ENCODE measurements at places on chromosomes 11 and 22.

GRCh38 chr22:29129808-29130140 lies 56.9 kb downstream of the KREMEN1 start:
- DNase-seq = no peak

GRCh38 chr11:85918910-85919794 lies 64.0 kb downstream of the CCDC83 start:
- no peak for DNase-seq

- DNase-seq = no peak
Measured at GRCh38 chr22:23419931-23420330, 160.2 kb downstream of the IGLL1 start.

- peak; percentile 89 for DNase-seq
Measured at GRCh38 chr11:12170984-12171383, 60.6 kb downstream of the MICAL2 start.

DNA sequence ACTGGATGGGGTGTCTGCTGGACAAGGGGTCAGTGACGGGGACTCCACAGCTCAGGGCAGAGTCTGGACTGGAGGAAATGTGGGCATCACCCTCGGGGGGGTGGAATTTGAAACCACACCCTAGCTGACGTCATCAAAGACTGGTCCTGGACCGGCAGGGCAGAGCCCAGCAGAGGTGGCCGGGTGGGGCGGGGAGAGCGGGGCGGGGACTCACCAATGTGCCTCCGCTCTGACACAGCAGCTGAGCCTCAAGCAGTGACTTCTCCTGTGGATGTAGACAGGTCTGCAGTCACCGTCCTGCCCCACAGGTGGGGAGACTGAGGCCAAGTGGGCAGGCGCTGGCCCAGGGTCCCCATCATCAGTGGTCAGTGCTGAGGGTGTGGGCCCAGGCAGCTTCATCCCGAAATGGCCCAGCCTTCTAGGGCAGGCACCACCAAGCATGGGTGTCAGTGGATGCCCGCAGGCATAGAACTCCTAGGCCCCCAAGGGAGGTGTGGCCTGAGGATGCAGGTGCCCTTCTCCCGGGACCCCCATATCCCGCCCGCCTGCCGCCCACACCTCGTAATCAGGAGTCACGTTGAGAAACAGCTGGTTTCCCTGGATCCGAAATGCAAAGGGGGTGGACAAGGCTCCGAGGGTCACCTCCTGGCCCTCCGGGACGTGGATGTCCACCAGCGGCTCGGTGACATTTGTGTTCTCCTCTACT lies 603 bp downstream of the CDHR5 start:
- DNase-seq = peak; percentile 30

- DNase-seq = no peak
Measured at GRCh38 chr11:120200677-120201076, 10.2 kb upstream of the OAF start.

GRCh38 chr22:32622004-32622743 lies 147.6 kb downstream of the FBXO7 start:
- peak; percentile 99 for DNase-seq

- DNase-seq = no peak
Measured at GRCh38 chr11:30510750-30511149, 75.4 kb downstream of the MPPED2 start.

- no peak for DNase-seq
Measured at GRCh38 chr11:35785287-35786167, 123.0 kb downstream of the TRIM44 start.

GRCh38 chr11:43555186-43555585 lies 125.4 kb upstream of the HSD17B12 start:
- DNase-seq = no peak

- DNase-seq = no peak
Measured at GRCh38 chr11:47396049-47396320, 12.4 kb upstream of the SLC39A13 start.

DNA sequence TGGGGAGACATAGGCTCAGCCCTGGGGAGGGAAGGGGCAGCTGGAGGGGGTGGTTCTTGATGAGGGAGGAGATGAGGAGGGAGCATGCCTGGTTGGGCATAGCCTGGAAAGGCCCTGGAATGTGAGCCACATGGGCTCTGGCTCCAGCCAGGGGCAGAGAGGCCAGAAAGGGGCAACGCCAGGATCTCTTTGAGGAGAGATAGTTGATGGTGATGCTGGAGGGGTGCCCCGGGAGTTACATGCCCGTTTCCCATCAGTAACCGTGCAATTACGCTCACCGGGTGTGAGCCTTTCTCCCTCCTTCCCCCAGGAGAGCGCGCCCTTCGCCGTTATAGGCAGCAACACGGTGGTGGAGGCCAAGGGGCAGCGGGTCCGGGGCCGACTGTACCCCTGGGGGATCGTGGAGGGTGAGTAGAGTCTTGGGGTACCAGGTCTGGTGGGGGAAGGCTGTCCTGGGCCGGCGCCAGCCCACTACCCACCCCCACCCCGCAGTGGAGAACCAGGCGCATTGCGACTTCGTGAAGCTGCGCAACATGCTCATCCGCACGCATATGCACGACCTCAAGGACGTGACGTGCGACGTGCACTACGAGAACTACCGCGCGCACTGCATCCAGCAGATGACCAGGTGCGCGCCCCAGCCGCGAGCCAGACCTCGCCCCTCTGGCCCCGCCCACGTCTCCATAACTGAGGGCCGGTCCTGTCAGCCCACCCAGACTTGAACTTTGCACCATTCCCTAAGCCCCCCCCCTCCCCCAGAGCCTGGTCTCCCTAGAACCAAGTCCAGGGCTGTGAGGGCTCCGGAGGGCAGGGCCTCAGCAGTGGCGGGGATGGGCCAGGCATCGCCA lies 1.8 kb upstream of the GP1BB start:
- no peak for DNase-seq

DNA sequence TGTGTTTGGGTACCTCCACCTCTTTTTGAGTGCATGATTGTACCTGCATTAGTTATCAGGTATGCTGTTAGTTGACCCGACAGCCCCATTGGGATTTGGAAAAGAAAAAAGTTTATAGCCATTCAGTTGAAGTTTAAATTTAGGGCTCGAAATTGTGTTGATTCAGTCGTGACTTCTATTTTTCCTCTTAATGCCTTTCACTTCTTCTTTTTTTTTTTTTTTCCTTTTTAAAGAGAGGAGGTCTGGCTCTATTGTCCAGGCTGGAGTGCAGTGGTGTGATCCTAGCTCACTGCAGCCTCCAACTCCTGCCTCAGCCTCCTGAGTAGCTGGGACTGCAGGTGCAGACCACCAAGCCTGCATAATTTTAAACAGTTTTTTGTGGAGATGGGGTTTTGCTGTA lies 2.3 kb downstream of the STT3A start:
- no peak for DNase-seq

GRCh38 chr11:70247710-70248072 lies 22.8 kb upstream of the PPFIA1 start:
- DNase-seq = no peak

GRCh38 chr11:115366826-115367225 lies 137.4 kb downstream of the CADM1 start:
- no peak for DNase-seq

- peak; percentile 38 for DNase-seq
Measured at GRCh38 chr11:75931124-75931523, 116.1 kb downstream of the UVRAG start.

DNA sequence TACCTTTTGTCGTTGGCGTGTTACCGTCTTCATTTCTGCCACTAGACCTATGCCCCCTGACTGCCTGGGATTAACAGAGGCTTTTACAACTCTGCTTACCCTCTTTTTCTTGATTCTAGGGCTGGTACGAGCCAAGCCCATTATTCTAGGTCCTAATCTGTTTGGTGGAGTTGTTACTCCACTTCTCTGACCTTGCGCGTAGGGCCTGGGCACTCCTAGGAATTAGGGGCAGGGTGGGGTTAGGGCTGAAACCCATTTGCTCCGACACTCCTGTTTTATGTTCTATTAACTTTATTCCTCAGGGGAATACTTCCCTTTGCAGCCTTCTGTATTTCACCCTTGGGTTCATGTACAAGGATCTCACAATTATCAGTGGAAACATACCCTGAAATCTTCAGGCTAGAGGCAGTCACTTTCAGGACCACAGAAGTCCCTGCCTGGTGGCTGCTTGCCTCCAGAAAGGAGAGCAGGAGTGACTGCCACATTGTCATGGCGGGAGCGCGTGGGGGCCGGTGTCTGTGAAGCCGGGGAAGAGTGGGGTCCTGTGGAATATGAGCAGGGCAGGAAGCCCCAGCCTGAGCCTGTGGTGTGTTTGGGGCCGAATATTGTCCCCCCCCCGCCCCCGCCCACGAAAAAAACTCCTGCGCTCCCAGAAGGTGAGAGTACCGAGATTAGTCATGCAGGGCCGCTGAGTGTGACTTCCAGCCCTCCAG lies 731 bp upstream of the SLC37A2 start:
- DNase-seq = no peak

DNA sequence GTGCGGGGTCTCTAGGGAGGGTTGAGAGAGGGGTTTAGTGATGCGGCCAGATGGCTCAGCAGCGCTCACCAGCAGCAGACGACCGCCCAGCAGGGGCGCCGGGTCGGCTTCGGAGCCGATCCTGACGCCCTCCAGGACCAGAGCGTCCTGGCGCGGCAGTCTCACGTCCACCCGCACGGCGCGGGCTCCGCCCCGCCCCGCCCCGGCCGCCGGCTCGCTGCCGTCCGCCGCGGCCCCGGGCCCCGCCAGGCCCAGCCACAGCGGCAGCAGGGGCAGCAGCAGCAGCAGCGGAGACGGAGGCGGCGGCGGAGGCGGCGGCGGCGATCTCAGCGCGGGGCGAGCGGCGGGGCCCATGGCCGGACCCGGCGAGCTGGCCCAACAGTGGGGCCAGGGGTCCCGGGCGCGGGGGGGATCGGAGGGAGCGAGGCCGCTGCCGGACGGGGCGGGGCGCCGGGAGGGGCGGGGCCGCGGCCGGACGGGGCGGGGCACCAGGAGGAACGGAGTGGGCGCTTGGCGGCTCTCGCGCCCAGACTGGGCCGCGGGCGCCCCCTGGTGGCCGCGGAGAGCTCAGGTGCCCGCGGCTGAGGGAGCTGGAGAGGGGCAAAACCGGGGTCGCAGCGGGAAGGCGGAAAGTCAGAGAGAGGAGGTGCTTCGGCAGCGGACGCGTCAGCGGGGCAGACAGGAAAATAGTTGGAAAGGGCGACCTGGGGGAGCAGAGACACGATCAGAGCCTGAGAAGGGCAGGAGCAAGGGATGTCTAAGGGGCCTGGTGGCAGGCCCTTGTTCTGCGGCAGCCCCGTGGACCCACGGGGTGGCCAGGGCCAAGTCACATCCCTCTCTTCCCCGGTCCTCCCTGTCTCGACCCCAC lies at the start of gene RNF215:
RNF215 (minus strand) TSS at position 452 of the 868 bp plus-strand sequence; CDS start at position 354, 98 bp downstream.
- peak; percentile 74 for DNase-seq

DNA sequence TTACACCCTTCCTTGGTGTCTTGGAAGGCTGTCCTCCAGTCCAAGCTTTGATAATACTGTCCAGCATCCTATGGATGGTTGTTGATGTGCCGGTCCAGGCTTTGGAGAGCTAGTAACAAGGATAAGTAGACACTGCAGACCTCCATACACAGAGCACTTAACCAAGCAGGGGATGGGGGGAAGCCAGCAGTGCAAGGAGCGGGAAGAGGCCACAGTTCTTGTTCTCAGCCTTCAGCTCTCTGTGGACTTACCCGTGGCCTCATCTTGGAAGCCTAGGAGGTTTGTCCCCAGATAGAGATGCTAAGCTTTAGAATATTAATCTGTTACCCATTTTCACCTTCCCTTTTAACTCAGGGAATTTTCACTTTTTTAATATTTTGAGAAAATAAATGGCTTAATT lies 30.9 kb upstream of the ZC3H12C start:
- DNase-seq = no peak

DNA sequence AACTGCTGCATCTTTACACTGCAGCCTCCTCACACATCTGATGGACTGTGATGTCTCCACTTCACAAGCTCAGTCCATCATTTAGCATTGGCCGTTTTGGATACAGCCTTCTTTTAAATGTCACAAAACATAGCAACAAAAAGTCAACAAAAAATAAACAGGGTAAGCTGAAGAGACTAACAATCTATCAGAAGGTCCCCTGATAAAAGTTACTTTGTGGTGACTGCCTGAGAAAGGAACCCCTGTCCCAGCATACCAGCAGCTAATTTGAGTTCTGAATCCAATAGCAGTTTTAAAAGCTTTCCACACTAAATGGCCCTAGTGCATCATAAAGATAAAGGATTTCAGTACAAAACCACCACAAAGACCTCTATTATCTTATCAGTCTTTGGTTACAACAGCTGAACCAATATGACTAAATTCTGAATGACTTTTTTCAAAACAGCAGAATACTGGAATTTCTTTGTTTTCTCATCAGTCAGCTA lies 162.4 kb downstream of the SOX6 start:
- DNase-seq = peak; percentile 6

DNA sequence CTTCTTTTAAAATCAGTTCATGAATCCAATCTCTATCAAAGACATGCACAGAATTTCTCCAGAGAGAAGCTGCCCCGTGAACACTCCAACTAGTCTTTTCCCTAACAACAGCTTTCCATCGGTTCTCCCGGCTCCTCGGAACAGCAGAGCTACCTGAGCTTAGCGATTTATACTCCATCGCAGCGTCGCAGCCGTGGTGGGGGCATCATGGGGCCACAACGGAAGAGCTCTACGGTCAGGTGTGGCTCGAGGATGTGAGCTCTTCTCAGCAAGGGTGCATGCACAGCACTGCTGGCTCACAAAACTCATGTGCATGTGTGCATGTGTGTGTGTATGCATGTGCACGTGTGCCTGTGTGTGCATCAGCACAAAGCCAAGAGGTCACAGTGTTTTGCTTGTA lies 11.7 kb upstream of the MOB2 start:
- no peak for DNase-seq

GRCh38 chr11:95989076-95989605 lies 65.2 kb upstream of the MTMR2 start:
- no peak for DNase-seq

DNA sequence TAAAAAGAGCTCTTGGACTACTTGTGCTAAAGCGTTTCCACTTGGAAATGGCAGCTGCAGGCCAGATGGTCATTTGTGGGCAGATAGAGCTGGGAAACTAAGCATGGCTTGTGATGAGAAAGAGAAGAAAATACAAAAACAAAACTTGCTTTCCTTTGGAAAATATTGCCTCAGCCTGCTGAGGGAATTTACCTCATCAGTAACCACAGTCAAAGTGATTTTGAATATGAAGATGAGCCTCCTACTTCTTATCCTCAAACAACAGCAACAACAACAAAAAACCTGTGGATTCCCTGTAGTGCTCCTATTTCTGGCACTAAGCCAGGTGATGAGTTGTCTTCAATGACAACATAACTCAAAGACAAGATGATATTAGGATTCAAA lies 62.7 kb upstream of the FIBIN start:
- peak; percentile 86 for DNase-seq

GRCh38 chr11:117768506-117768905 lies 28.5 kb downstream of the DSCAML1 start:
- no peak for DNase-seq

DNA sequence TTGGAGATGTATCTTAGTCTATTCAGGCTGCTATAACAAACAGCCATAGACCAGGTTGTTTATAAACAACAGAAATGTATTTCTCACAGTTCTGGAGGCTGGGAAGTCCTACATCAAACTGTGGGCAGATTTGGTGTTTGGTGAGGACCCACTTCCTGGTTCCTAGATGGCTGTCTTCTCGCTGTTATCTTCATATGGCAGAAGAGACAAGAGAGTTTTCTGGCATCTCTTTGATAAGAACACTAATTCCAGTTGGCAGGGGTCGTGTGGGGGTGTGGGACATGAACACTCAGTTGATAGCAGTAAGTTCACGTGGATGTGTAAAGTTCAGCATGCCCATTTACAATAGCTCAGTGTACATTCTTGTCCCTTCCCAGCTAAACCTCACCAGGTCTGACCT lies 41.3 kb upstream of the HMGXB4 start:
- DNase-seq = no peak
